ENCODE measurements at places on chromosomes 16 and 17. TPM values are rescaled to one million over a fixed set of nuclear protein-coding genes. Genes with fewer than 3 reads are reported as not detected.

The PIMREG gene
- polyA plus RNA-seq, result 19.4 TPM

The SUMO2 gene
- 708 TPM for polyA plus RNA-seq

- DNase-seq, result no peak
Observed at GRCh38 chr16:1793578-1794220, at the start of gene IGFALS. Gene IGFALS (minus strand): TSS chr16:1793705. CDS start chr16:1793652, 53 bp downstream.

GRCh38 chr17:67830440-67830839 lies 5.1 kb downstream of the BPTF start:
- no peak for DNase-seq
